ENCODE measurements at places on chromosomes 6 and 20.

- no peak for DNase-seq
Observed at GRCh38 chr6:67009818-67010217, 1302.8 kb upstream of the EYS start.

DNA sequence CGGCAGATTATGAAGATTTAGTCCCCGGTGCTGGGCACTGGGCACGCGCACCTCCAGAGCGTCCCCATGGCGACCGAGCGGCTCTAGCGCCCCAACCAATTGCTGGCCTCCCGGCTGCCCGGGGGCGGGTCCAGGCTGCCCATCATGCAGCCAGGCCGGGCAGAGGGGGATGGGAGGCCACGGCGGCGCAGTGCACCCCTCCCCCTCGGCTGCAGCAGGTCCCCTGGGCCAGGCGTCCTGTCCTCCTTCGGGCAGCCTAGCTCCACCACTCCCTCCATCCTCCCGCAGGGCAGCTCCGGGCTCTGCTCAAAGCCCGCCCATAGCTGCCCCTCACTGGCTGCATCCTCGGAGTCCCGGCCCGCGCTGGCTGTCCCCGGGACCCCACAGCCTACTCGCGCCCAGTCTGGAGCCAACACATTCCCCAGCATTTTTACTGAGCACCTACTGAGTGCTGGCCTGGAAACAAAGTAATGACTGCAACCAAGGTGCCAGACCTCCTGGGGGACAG is 99.4 kb downstream of the ASXL1 start:
- peak; percentile 87 for DNase-seq

- DNase-seq: no peak
Observed at GRCh38 chr6:157219201-157220200, 103.8 kb downstream of the TMEM242 start.

DNA sequence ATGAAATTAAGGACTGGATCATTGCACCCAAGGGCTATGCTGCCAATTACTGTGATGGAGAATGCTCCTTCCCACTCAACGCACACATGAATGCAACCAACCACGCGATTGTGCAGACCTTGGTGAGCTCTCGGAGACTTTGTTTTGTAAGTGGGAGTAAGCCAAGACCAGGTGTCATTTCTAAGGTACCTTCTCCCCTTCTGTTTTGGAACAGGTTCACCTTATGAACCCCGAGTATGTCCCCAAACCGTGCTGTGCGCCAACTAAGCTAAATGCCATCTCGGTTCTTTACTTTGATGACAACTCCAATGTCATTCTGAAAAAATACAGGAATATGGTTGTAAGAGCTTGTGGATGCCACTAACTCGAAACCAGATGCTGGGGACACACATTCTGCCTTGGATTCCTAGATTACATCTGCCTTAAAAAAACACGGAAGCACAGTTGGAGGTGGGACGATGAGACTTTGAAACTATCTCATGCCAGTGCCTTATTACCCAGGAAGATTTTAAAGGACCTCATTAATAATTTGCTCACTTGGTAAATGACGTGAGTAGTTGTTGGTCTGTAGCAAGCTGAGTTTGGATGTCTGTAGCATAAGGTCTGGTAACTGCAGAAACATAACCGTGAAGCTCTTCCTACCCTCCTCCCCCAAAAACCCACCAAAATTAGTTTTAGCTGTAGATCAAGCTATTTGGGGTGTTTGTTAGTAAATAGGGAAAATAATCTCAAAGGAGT is 30.4 kb downstream of the TXNDC5 start:
- no peak for DNase-seq

DNA sequence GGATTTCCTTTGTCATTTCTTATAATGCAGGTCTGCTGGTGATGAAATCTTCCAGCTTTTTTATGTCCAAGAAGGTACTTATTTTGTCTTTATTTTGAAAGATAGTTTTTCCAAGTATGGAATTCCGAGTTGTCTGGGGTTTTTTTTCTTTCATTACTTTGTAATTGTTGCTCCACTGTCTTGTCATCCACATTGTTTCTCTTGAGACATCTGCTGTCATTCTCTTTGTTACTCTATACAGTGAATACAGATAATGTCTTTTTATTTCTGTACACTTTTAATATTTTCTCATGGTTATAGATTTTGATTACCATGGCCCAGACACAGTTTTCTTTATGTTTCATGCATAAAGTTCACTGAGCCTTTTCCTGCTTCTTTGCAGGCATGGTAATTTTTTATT is 133.1 kb downstream of the SYCP2 start:
- no peak for DNase-seq

DNA sequence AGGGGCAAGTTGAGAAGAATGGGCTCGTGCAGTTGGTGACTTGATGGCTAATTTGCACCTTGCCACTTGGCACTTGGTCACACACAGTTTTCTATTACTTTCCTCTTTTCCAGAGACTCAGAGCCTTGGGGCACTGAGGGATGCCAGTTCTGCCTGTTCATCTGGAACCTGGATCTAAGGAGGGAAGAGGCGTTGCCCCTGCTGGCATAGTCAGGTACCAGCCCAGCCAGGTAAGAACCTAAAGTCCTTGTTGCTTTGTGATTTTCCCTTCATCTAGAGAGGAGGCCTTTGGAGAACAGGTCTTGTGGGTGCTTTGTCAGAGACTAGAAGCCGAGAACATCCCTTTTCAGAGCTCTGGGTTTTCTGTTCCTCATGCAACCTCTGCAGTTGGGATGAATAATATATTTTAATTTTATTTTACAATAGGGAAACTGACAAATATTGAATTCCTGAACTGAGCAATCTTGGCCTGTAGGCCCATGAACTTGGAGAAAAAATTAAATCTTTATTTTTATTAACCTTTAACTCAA is 11.4 kb downstream of the SYTL3 start:
- DNase-seq: no peak

DNA sequence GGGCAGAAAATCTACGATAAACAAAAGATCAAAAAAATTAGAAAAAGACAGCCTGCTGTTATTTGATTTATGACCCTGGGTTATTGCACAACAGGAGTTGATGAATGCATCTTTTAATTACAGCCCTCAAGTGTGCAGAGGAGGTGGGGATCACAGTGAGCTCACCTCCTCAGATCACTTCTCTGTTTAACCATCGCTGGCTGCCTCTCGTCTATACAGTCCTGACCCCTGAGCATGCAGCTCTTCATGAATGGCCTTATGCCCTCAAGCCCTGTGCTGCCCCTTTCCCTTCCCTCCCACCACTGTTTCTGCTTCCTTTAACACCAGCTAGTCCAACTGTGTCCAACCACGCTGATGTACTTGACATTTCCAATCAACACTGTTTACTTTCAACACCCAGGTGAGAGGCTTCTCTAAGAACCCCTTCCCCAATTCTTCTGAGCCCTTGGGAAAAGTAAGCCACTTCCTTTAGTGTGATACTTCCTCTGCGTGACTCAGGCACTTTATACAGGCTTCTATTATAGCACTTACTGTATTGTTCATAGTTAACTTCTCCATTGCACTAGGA is 60.6 kb upstream of the RIPOR2 start:
- no peak for DNase-seq

- DNase-seq: no peak
Observed at GRCh38 chr6:34556031-34556471, at the start of gene SPDEF. TSS of gene SPDEF (minus strand) at chr6:34556329. CDS start at chr6:34544455, 11,874 bp downstream.

- no peak for DNase-seq
Observed at GRCh38 chr6:12102350-12102749, 90.2 kb downstream of the HIVEP1 start.

- no peak for DNase-seq
Observed at GRCh38 chr20:13322621-13323020, 101.5 kb downstream of the ISM1 start.

DNA sequence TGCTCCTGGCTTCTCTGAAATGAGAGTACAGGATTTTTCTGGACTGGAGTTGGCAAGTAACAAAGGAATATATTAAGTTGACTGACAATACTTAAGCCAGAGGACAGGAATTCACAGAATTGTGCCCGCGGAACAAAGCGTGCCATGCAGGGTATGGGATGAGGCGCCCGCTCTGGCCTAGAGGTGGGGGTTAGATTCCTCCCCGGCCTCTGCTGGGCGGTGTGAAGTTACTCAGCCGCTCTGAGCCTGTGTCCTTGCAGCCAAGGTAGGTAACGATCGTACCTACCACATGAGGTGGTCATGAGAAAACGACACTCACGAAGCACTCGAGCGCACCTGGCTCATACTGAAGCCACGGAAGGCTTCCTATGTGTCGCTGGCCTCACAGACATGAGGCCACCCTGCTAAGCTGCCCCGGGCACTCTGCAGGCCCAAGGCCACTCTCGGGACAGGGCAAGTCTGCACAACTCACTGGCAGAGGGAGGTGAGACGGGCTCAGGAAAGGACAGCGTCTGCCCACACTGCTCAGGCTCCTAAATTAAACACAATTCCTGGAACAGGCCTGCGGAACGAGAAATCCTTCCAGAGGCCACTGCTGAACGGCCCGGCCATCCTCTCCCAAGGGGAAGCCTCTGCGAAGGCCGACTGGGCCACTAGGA is 70.8 kb downstream of the PSMG4 start:
- DNase-seq: no peak

DNA sequence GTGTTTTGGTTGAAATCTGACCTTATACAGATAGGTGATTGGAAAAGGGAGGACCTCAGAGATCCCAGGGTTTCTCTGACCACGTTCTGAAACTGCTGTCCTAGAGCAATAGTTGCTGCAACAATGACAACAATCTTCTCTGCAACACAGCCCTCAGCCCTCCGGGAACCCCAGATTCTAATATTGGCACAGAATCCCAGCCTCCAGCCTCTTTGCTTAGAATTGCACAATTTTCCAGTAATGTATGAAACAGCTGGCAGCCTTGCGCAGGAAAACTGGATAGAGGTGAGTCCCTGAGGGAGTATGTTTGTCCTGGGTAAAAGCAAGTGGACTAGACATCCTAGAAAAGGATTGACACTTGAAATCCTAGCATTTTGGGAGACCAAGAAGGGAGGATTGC is 30.4 kb upstream of the PNRC1 start:
- no peak for DNase-seq

DNA sequence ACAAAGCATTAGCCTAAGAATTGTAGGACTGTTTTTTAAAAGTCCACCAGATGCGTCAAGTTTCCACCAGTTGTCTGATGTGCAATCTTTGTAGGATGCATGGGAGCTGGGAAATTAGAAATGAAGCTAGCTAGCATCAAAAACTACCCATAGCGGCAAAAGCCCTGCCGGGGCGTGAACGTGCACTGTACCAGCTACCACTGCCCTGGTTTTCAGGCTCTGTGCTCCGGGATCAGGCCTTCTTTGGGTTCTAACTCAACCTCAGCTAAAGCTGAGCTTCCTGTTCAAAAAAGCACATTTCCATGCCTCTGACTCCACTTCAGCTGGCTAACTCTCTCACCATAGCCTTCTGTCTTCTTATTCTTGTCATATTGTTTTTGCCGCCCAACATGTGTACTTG is 26.9 kb upstream of the FUCA2 start:
- DNase-seq: no peak

- no peak for DNase-seq
Observed at GRCh38 chr6:113306552-113307145, 550.5 kb upstream of the MARCKS start.

DNA sequence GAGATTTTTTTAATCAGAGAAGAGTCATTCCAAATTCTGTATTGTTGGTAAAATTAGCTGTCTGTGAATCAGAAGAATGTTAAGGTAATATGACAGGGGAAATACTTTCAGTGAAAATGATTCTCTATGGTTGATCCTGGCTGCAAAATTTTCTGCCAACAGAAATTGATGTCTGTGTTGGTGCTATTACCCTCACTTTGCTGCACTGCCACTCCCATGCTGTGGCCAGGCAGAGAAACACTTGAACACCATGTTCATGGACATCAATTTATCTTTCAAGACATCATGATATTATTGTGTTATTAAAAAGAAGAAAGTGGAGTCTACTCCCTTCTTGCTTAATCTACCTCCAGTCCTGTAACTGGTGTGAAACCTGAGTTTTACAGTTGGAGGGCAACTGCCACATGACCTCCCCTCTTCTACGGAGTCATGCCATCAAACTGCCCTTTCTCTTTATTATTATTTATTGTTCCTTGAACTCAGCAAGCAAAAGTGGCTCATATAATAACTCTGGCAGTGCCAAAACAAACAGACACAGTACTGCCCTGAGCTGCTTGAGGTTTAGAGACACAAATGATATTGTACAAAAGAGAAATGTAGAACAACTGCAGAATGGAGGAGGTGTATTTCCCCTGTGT is 288.0 kb upstream of the JAG1 start:
- DNase-seq: peak; percentile 6

DNA sequence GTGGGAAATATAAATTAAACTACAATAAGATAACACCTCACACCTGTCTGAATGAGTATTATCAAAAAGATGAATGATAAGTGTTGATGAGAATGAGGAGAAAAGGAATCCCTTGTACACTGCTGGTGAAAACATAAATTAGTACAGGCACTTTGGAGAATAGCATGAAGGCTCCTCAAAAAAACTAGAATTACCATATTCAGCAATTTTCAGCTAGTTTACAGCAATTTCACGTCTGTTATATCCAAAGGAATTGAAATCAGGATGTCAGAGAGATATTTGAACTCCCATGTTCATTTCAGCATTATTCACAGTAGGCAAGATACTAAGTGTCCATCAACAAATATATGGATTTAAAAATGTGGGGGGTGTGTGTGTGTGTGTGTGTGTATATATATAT is 292.6 kb downstream of the CLVS2 start:
- no peak for DNase-seq

- DNase-seq: no peak
Observed at GRCh38 chr6:119348096-119348747, 1.3 kb downstream of the MAN1A1 start.

- no peak for DNase-seq
Observed at GRCh38 chr20:13336308-13337089, 115.4 kb downstream of the ISM1 start.

GRCh38 chr6:30610065-30610464 is 7.0 kb downstream of the PPP1R10 start:
- no peak for DNase-seq

DNA sequence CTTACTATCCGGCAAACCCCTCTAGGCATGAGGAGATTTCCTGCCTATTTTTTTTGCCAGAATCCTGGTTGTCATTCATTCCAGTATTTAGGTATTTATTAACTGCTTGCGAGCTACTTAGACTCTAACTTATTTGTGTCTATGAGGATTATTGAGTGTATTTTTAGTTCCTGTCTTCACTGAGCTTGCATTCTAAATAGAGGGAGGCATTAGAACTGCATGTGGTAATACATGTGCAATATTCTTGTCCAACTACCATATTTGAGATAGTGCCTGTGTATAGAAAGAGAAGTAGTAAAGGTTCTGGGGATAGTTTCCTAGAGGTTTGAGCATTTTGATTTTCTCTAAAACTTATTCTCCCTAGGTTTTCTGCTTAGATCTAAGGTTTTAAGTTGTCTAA is 308.9 kb downstream of the EYA4 start:
- no peak for DNase-seq

DNA sequence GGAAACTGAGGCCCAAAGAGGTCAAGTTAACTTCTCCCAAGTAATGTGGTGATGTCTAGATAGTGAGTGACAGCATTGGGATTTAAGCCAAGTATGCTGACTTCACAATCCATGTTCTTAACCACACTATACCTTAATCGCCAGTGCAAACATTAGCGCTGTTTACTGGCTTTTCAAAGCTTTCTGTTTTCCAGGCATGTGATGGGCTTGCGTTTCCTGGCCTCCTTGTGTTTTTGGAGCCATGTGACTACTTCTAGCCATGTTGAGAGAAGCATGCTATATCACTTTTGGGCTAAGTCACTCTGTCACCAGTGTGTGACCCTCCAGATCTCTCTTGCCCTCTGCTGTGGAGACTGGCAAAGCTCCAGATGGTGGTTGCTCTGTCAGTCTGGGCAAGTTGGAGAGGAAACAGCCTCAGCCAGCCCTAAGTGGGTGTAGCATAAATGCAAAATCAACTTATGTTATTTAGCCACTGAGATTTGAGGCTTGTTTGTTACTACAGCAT is 76.9 kb downstream of the ANKRD6 start:
- no peak for DNase-seq

All from NCI-H2227 treated with DMSO at 0.1 percent for 48 hours (cell line).